ENCODE measurements at places on chromosomes 2 and 18.

- no peak for DNase-seq
Observed at GRCh38 chr2:232869138-232870017, 686 bp upstream of the SNORC start.

DNA sequence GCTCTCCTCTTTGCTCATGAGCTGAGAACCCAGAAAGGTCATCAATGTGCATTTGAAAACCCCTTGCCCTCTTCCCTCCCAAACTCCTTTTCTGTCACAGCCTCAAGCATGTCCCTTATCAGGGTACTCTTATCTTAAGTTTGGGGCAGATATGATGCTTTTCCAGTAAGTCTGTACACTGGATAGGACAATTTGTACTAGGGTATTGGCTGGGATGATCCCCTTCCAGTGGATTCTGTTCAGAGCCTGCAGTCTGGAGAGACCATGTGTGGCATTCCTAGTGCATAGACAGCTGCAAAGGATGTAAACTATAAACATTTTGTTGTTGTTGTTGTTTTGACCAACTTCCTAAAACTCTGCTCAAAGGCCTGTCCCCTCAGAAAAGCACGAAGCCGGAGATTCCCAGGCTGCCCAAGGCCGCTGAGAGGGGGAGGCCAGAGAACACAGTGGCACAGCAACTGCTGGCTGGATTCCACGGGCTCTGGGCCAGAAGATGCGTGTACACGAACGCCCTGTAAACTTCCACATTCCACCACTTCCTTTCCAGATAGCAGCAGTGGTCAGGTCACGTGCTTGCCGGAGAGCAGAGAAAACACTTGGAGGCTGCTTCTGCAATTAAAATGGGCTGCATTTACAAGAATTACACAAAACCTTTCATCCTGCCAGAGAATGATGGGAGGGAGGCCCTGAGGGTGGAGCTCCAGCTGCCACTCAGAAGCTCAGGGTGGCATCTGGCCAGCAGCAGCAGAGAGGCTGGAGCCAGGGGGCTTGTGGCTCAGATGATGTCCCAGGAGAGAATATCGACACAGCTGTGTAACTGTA is 42.1 kb downstream of the BMP10 start:
- DNase-seq = peak; percentile 98

DNA sequence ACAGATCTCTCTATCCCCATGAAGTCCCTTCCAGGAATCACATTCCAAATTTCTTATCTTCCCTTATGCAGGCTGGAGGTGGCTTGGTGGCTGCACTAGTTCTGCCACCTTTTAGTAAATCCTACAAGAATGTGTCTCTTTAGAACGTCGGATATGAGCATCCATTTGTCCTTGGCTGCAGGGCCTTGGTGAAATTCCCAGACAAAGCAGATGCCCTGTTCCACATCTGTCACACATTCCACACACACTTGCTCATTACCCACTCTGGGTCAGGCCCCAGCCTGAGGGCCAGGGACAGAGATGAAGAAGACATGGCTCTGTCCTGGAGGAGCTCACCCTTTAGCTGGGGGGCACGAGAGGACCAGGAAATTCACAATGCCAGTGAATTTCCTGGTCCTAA is 31.2 kb upstream of the GPR17 start:
- no peak for DNase-seq

- DNase-seq = peak; percentile 31
Observed at GRCh38 chr2:71064754-71065621, 3.5 kb upstream of the NAGK start.

DNA sequence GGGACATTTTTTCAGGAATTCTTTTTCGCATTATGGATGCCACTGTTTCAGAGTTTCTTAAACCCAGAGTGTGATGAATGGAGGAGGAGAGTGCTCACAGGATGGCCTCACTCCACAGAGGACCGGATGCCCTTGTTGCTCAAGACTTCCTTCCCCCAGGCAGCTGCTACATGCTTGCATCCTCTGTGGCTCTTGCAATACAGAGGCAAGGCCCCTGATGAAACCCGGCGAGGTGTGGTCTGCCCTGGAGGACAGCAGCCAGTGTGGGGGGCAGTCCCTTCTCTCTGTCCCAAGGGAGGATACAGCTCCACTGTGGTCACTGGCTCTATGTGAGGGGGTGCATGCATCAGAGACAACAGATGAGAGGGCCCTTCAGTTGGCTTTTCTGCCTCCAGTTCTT is 109.6 kb downstream of the SH3RF3 start:
- peak; percentile 96 for DNase-seq

DNA sequence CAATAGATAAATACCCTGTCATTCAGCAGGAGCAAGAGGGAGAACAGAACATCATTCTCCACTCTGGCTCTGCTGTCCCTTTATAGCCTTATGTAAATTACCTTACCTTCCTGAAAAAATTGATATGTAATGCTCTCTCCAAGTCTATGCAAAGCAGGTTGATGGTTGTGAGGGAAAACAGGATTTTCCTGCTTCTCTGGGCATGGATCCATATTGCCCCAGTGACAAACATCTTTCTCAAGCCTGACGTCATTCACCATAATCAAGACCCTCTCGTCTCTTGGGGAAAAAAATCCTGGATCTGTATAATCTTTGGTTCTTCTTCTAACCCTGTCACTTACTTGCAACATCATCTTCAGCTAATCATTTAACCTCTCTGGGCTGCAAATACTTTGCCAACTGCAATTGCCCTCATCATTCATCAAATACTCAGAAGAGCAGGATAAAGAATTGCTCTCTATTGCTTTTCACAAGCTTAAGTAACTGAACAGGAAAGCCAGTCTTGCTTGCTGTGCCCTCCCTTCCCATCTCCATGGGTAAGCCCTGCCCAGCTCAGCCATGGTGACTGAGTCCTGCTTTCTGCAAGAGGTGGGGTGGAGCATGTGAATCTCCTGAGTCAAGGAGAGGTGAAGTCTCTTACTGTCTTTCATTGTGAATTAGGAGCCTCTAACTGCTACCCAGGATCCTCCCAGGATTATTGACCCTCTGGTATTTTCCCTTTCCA is 123.7 kb upstream of the KLF7 start:
- DNase-seq = no peak

- no peak for DNase-seq
Observed at GRCh38 chr2:120384486-120385354, 38.8 kb downstream of the INHBB start.

- DNase-seq = peak; percentile 28
Observed at GRCh38 chr2:158102446-158102845, 770 bp downstream of the UPP2 start.

- DNase-seq = no peak
Observed at GRCh38 chr2:123971564-123972318, 53.3 kb upstream of the CNTNAP5 start.

DNA sequence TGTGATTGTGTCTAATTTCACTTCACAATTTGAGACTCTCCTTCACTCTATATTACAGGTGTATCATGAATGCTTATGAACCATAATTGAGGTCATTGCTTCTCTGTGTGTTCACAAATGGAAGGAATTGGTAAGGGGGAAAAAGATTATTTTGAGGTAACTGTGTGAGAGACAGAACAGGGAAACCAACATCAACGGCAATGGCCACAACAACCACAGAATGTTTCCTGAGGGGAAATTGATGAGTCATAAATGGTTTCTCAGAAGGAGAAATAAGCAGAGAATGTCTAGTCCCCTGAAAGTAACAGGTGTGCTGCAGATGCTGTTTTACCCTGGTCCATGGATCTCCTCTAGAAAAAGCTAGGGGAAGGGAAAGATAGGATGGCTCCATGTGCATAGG is 361.2 kb upstream of the GALNT5 start:
- peak; percentile 57 for DNase-seq

- DNase-seq = no peak
Observed at GRCh38 chr18:28171837-28172236, 5.1 kb downstream of the CDH2 start.

DNA sequence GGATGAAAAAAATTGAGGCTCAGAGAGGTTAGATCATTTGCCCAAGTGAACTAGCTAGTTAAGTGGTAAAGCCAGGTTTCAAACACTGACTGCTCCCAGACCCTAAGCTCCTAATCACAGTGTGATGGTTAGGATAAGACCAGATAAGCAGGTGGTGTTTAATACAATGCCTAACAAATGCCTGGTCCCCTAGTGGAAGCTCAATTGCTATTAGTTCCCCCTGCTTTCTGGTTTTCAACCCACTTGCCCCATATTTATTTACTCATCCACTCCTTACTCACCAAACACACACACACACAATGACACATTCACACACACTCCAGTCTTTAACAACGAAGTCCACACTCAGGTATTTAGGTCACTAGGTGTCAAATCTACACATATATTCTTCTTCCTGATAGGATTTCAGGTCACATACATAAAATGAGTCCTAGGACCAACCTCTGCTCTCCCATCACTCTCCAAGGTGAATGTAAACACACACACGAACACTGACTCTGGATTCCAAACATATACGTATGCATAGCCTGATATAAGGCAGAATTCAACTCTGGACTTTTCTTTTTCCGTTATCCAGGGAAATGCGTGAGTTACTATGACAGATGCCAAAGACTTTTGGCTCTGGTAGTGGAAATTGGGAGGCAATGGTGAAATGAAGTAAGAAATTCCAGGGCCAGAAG is 73.6 kb upstream of the TSPYL6 start:
- no peak for DNase-seq

- peak; percentile 10 for DNase-seq
Observed at GRCh38 chr18:62384610-62385097, 59.5 kb downstream of the TNFRSF11A start.

DNA sequence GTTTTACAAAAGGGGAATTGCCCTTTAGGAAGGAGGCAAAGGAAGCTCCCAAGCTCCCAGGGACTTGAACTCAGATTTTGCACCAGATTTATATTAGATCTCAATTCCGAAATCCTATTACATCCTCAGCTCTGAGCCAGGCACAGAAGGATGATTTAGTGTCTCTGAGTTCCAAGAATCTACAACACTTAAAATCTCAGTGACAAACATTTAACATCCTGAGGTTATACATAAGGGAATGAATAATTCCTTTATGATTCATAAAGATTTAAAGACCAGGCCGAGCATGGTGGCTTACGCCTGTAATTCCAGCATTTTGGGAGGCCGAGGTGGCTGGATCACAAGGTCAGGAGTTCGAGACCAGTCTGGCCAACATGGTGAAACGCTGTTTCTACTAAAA is 16.5 kb upstream of the SLC20A1 start:
- DNase-seq = no peak

DNA sequence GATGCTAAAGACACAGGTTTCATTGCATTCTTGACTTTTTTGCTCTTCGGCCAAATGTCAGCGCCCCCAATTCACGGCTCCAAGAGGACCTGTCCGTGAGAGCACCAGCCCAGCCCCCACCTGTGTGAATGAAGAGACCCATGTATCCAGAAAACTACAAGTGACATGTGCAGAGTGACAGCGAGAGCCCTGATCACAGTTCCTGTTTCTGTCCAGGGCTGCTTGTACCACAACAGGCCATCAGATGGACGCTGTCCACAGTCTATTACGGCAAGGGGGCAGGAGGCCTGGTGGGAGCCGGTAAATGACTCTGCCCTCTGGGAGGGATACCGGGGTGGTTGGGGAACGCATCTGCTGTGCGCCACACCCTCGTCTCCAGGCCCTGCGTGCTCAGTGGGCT is 520.9 kb upstream of the ID2 start:
- no peak for DNase-seq

GRCh38 chr2:232781765-232782164 is 5.4 kb upstream of the KCNJ13 start:
- peak; percentile 76 for DNase-seq

DNA sequence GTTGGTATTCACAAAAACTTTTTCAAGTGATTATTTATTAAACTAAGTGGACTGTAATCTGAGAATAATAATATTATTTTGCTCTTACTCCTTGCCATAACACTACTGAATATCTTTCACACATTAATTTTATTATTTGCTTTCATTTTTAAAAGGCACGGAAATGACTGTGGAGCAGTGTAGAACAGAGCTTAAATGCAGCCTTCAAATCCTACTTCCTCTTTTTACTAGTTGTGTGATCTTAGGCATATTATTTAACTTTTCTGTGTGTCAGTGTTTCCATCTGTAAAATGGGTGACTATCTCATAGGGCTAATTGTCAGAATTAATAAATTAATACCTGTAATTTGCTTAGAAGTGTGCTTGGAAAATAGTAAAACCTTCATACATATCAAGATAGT is 55.5 kb upstream of the SLC8A1 start:
- no peak for DNase-seq

DNA sequence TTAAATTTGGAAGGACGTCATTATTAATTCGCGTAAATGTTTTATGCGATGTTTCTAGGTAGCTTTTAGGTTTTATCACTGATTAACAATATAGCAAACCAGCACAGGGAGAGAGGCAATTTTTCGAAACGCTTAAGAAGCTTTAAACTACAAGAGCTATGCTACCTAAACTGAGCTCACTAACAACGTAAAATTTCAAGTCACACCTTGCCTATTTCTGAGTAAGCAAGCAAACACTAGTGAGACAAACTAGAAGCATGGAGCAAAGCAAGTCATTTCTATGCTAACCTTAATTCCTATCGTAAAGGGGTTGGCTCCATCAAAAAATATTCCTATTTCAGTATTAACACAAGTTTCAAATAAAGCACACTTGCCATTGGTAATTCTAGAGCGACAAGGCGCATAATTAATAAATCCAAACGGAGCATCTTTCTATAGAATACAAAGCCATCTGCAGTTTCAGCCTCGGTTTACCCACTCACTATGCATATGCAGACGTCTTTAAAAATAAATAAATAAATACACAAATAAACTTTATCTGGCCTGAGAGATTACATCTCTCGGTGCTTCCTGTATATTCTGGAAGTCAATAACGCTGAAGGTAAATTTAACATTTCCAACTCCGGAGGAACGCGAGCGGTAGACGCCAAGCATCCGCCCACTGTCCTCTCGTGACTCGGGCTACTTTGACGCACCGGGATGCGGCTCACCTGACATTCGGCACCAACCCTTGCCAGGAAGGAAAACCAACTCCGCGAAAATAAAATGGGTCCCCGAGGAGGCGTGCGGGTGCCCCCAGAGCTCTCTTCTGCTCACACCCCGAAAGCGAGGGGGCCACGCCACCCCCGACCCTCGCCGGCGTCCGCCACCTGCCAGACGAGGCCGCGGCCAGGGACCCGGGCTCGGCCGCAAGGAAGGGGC is 947 bp downstream of the ITSN2 start:
- DNase-seq = peak; percentile 26

DNA sequence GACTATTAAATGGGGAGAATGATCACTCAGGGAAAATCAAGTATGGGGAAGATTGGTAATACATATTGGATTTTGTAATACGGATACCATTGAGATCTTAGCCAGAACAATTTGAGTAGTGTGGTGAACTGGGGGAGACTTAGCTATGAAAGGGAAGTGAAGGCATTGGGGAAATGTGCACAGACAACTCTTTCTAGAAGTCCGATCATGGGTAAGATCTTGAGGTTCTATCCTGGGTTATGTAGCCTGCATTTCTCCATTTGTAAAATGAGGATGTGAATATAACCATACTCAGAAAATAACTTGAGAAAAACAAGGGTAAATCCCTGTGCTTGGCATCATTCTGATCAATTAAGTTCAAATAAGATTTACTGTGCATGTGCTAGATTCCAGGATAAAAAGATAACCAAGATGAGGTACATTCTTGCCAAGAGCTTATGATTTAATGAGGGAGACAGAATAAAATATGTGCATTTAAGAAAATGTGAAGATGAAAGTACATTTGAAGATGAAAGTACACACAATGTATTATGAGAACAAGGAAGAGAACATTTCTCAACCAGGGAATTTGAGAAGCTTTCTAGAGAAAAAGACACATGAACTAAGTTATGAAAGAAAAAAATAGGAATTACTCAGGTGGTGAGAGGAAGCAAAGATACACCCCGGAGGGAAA is 49.5 kb downstream of the SLC40A1 start:
- DNase-seq = no peak
